Right lobe of liver (tissue), 6 donors: ENCODE measurements at places on chromosomes 5 and 9. TPM values are rescaled to one million over a fixed set of nuclear protein-coding genes. Genes with fewer than 3 reads are reported as not detected.

Gene SMIM33
- total RNA-seq, result not detected

Gene GALT
- 73.7 TPM for total RNA-seq

Gene FGD3
- 2.0 TPM for total RNA-seq

Gene RARS1
- total RNA-seq, result 25.7 TPM

Gene C9orf85
- total RNA-seq, result 7.1 TPM

Gene C5orf58
- not detected for total RNA-seq

Gene SGCD
- total RNA-seq, result 1.2 TPM

Gene RORB
- total RNA-seq, result not detected

- no peak for DNase-seq
Measured at GRCh38 chr5:117623042-117623805, 1048.6 kb upstream of the SEMA6A start.

DNA sequence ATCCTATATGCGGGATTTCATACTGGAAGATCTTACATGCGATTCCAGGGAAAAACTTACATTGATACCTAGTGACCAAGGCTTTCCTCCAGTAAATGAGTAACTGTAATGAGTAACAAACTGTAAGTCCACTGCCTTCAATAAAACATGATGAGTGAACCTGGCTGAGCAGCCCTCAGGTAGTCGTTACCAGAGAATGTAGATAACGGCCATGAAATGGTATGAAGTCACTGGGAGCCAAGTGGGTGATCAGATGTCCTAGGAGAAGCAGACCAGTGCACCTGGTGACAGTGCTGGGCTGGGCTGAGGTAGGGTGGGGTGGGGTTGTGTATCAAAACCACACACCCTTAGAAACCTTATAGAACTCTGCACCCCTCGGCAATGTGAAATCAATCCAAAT lies 203.6 kb downstream of the ALDH1A1 start:
- no peak for DNase-seq

DNA sequence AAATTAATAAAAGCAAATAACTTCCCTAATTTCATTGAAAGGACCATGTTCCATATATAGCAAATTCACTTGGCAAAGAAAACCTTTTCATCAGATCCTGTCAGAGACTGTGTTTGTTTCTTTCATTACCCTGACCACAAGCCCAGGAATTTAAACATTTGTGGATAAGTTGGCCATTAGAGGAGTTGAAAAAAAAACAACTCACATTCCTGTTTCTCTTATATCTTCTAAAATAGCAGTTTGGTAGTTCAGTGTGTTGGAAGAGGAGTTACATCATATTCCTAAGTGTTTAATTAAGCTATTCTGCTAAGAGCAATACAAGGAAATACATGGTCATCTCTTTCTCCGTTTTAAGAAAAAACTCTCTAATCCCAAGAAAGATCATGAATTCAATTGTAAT lies 505.6 kb downstream of the TLE1 start:
- DNase-seq, result no peak

DNA sequence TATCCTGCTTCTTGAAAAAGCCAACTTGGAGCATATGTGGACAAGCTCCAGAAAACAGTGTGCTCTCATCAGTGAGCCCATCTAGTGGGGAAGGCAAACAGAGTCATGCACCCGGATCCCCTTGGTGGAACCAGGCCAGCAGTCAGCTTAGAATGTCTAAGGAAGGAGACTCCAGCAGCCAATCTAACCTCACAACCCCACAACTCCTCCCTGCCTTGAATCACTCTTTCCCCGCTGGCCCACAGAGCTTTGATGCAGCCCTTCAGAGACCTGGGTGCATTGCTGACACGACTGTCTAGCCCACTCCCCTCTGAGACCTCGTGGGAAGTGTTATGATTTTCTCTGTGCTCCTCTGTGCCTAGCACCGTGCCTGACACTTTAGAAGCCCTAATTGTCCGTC lies 623.7 kb downstream of the BNC2 start:
- no peak for DNase-seq

- DNase-seq, result no peak
Measured at GRCh38 chr9:121662891-121663580, 11.6 kb downstream of the DAB2IP start.

GRCh38 chr9:115668521-115668920 lies 485.1 kb upstream of the PAPPA start:
- DNase-seq, result no peak

DNA sequence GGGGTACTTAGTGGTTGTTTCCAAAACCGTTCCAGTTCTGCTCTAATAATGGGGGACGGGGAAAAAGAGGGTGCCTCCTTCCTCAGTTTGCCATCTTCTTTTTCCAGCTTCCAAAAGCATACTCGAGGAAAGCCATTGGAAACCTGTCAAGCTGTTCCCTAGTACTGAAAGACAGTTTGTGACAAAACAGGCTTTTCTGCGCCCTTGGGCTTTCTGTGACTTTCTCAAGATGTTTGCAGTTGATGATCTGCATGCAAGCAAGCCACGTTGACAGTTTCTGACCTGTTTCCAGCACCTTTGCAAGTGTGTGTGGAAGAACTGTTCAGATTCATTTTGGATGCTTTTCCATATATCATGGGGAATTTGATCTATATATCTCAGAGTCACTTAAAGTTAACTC lies 26.7 kb upstream of the PALM2AKAP2 start:
- no peak for DNase-seq

DNA sequence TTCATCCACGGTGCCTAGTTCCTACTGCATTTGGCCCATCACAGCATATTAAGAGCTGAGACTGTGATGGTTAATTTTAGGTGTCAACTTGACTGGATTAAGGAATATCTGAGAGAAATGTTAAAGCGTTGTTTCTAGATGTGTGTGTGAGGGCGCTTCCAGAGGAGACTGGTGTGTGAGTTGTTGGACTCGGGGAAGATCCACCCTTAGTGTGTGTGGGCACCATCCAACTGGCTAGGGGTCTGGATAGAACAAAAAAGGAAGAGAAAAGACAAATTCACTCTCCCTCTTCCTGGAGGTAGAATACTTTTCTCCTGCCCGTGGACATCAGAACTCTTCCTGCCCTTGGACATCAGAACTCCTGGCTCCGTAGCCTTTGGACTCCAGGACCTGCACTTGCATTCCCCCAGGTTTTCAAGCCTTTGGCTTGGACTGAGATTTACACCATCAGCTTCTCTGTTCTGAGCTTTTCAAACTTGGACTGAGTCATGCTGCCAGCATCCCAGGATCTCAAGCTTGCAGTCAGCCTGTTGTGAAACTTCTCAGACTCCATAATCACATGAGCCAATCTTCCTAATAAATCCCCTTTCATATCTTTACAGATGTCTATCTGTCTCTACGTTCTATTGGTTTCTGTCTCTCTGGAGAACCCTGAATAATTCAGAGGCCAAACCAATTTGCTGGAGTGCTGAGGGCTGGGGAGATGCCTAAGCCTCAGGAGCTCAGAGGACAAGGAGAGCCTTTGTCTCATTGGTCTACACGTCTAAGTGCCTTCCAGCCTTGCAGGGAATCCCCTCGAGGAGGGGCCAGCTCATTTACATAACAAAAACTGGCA lies 164.5 kb downstream of the DCP2 start:
- no peak for DNase-seq

GRCh38 chr5:758698-759053 lies 25.9 kb downstream of the ZDHHC11B start:
- no peak for DNase-seq

- no peak for DNase-seq
Measured at GRCh38 chr5:31052937-31053658, 140.4 kb upstream of the CDH6 start.

DNA sequence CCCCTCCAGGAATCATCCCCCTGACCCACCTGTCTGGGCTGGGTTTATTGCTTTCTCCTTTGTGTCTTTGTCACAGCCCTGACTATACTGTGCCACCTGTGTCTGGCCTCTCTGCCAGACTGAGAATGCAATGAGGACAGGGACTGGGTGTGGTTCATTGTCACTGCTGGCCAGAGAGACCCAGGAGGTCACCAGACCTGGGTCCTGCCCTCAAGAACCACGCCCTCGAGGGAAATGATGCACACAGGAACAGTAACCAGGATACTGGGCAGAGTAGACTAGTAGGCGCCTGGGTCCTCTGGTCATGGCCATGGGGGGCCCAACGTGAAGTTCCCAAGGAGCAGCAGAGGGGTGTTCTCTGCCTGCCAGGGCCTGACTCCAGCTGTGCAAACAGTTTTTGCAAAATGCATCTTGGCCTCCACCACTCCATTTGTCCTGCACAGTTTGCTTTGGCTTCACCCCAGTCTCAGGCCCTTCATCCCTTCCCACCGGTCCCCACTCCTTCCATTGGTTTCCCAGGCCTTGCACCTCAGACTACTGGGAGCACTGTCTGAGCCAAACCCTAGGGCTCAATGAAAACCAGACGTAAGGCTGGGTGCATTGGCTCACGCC lies 17.8 kb downstream of the RGS3 start:
- no peak for DNase-seq

GRCh38 chr5:33475706-33476105 lies 34.9 kb downstream of the TARS1 start:
- no peak for DNase-seq

GRCh38 chr9:89593727-89594427 lies 10.9 kb upstream of the GADD45G start:
- peak; percentile 62 for DNase-seq

DNA sequence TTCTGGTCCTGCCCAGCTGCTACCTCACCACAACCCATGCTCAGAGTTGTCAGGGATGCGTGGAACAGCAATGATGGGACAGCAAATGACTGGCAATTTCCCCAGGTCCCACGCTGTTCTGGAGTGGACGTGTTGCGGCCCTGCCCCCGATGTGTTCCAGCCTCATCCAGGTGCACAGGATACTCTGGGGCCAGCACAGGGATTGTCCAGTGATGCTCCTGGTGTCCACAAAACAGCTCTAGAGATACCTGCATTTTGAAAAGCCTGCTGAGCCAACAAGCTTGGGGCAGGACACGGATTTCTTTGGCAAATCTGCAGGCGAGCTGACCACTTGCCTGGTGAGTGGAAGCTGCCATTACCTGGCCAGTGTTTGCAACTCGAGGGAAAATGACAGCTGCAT lies 88.7 kb downstream of the ANKRD33B start:
- no peak for DNase-seq

DNA sequence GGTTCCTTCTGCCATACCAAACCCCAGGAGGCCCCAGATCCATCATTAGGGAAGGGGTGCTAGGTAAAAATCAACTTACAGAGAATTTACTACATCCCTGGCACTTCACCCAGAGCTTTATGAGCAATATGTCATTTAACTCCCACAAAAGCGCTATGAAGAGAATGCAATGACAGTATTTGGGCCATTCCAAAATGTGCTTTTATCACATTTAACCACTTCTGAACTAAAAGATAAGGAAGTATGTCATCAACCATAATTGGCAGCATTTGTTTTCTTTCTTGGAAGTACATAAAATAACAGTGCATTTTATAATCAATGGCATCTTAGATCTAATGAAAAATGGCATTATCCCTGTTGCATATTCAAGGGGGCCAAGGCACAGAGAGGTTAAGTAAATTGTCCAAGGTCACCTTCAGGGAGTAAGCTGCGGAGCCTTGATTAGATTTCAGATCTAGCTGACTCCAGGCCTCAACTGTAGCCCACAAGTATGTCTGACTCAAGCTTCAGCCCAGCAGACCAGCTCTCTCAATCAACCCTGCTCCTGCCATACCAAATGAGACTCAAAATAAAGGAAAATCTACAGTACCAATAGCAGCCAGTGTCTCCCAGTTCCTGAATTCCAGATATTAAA lies 16.5 kb downstream of the SH3TC2 start:
- DNase-seq, result no peak

GRCh38 chr9:81562231-81563019 lies 126.9 kb downstream of the TLE1 start:
- DNase-seq, result peak; percentile 89
